ENCODE measurements at places on chromosomes 11 and 22.
A peak's percentile ranks its signal among the peaks of the same experiment; 100 is the strongest.

- no peak for DNase-seq
Measured at GRCh38 chr11:103727262-103727661, 309.2 kb upstream of the DDI1 start.

GRCh38 chr22:45341498-45341897 lies 31.8 kb downstream of the FAM118A start:
- DNase-seq, result no peak

GRCh38 chr11:124153821-124154220 lies 29.3 kb upstream of the OR10D3 start:
- no peak for DNase-seq

DNA sequence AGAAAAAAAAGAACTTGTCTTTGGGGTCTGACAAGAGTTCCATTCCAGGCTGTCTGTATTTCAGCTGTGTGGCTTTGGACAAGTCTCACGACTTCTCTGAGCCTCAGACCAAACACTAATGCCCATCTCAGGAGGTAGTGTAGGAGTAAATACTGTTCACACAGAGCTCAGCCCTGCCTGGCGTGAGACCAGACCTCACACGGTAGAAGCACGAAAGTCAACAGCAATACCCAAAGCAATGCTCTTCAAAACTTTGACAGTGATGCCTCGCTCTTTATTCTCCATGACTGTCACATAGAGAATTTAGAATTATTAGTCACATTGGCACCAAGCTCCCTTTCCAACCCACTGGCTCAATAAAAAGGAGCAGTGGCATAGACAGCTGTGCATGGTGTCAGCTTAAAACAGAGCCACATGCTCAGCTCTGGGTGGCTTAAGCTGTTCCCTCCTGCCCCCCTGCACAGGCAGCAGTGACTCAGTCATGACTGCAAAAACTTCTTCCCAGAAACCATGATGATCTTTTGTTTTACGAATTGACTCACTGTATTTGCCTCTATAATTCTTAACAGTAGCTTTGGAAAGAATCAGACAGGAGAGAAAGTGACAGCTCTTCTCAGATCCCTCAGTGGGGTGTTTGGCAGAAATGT lies 74.0 kb upstream of the PHF21B start:
- no peak for DNase-seq

DNA sequence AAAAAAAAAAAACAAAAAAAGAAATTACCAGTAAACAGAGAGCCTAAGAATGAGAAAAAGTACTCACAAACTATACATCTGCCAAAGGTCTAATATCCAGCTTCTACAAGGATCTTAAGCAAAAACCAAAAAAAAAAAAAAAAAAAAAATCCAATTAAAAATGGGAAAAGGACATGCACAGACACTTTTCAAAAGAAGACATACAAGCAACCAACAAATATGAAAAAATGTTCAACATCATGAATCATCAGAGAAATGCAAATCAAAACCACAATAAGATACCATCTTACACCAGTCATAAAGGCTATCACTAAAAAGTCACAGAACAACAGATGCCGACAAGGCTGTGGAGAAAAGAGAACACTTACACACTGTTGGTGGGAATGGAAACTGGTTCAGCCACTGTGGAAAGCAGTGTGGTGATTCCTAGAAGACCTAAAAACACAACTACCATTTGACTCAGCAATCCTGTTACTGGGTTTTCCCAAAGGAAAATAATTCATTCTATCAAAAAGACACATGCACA lies 18.3 kb downstream of the MS4A6A start:
- no peak for DNase-seq

DNA sequence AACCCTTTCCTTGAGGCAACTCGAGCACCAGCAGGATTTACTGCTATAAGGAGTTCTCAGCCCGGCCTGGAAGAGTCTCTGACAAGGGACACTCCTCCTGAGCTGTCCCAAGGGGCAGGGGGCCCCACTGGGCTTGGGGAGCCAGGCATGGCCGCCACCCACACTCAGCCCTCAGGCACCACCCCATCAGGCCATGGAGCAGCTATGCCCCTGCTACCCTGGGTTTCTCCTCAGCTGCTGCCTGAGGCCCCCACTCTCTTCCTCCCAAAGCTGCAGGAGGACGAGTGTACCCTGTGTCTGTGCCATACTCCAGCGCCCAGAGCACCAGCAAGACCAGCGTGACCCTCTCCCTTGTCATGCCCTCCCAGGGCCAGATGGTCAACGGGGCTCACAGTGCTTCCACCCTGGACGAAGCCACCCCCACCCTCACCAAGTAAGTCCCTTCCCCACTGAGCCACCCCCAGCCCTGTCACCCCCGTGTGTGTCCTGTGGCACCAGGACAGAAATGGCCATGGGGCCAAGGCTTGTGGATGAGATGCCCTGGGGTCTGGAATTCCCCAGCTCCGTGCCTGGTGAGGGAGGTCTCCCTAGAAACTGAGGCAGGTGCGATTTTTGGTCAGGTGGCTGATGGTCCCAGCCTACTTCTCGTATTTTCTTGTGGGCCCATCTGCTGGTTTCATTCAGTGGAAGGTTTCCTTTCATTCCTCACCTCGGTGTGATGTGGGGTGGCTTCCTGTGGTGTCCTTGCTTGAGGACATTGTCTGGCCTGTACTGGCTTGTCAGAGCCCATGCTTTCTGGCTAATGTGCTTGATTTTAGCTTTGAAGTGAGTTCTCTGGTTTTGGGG lies 28.4 kb downstream of the TAB1 start:
- no peak for DNase-seq

DNA sequence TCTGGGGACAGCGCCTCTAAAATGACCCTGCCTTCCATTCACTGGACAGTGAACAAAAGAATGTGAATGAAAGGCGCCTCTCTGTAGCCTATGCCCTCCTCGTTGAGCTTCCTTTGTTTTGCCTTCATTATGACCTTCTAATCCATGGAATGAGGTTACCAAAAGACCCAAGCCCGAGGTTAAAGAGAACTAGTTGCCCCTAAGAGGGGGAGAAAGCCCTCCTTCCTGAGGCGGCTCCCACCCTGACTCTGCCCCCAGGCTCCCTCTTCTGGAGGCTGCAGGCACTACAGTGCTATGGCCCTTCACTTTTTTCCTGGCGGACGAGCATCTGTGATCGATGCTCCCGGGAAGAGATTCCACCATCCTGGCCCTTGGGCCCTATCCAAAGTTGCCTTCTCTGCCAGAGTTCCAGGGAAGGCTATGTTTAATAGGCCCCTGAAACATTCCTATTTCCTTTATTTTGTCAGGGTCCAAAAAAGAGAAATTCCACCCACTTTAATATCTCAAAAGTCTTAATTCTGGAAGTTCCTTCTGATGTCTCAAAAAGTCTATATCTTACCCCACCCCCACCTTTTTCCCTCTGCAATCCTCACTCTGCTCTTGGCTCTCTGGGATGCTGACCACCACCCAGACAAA lies 147.3 kb downstream of the FEZ1 start:
- DNase-seq, result peak; percentile 36

DNA sequence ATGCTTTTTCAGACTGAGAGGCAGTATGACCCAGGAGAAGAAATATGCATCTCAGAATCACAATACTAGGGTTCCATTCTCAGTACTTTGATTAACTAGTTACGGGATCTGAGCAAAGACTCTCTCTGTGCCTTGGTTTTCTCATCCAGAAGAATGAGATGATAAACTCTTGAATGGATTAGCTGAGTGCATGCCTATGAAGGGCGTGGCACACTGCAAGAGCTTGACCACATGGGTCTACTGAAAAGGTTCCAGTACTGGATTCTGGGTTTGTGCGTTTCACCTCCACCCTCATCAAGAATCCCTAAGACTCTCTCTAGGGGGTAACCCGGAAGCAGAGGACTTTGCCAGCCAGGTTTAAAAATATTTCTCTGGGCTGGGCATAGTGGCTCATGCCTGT lies 25.6 kb downstream of the PGA5 start:
- DNase-seq, result no peak

- peak; percentile 9 for DNase-seq
Measured at GRCh38 chr11:57131080-57131790, 50.5 kb upstream of the LRRC55 start.

DNA sequence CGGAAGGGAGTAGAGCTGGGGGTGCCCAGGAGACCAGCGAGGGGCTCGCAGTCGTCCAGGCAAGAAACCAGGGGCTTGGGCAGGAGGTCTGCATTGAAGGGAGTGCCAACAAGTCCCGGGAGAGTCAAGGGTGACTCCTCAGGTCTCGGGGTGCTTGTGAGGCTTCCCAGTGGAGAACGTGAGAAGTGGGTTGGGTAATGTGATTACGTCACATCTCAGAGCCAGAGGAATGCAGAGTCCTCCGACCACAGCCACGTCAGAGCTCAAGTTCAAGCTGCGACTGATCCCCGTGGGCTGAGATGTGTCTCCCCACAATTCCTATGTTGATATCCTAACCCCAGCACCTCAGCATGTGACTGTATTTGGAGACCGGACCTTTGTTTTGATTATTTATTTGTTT lies 89.7 kb upstream of the SHANK2 start:
- DNase-seq, result no peak

Data from pons (tissue), 1 donor.